ENCODE measurements at places on chromosomes 12 and 14.

GRCh38 chr12:15933751-15934150 lies 22.6 kb downstream of the DERA start:
- DNase-seq: no peak

DNA sequence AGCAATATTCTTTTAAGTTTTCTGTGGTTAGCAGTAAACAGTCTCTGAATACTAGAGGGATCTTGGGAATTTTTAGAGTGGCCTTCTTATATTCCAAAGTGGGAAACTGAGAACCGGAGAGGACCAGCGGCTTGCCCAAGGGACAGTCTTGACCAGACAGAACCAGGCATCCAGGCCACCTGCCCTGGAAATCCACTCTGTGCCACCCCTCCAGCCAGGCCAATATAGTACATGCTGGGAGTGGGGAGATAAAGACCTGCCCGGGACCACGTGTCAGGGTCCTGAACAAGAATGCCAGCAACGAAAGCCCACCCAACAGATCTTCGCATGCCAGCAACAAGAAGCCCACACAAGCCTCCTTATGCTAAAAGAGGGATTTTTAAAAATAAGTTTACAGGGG lies 49.4 kb upstream of the RIN3 start:
- DNase-seq: no peak

- no peak for DNase-seq
Observed at GRCh38 chr12:105481392-105482300, 151.2 kb downstream of the C12orf75 start.

GRCh38 chr12:105986779-105987684 lies 151.7 kb downstream of the NUAK1 start:
- peak; percentile 67 for DNase-seq

DNA sequence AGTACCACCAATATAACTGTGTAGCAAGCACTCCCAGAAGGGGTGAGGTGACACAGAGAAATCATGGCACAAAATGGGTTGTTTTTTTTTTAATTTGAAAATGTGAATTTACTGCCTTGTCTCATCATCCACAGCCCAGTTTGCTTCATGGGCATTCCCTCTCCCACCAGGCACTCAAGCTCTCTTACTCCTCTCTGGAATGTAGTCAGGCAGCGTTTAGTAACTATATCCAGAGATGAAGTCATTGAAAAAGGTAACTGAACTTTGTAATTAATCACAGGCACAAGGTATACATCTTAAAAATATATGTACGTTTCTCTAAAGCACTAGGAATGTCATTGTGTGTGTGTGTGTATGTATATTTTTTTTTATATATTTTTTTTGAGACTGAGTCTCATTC lies 91.4 kb downstream of the FAR2 start:
- no peak for DNase-seq

- DNase-seq: no peak
Observed at GRCh38 chr12:114767906-114768722, 84.1 kb upstream of the TBX3 start.

- DNase-seq: no peak
Observed at GRCh38 chr12:40342010-40342409, 117.2 kb downstream of the LRRK2 start.

- DNase-seq: peak; percentile 37
Observed at GRCh38 chr14:22471545-22472121, 117.4 kb downstream of the DAD1 start.

GRCh38 chr12:1566449-1567135 lies 27.8 kb downstream of the FBXL14 start:
- DNase-seq: no peak

GRCh38 chr14:99871771-99872170 lies 78.6 kb downstream of the EML1 start:
- no peak for DNase-seq

- peak; percentile 5 for DNase-seq
Observed at GRCh38 chr14:60482743-60483142, 3.1 kb downstream of the C14orf39 start.

DNA sequence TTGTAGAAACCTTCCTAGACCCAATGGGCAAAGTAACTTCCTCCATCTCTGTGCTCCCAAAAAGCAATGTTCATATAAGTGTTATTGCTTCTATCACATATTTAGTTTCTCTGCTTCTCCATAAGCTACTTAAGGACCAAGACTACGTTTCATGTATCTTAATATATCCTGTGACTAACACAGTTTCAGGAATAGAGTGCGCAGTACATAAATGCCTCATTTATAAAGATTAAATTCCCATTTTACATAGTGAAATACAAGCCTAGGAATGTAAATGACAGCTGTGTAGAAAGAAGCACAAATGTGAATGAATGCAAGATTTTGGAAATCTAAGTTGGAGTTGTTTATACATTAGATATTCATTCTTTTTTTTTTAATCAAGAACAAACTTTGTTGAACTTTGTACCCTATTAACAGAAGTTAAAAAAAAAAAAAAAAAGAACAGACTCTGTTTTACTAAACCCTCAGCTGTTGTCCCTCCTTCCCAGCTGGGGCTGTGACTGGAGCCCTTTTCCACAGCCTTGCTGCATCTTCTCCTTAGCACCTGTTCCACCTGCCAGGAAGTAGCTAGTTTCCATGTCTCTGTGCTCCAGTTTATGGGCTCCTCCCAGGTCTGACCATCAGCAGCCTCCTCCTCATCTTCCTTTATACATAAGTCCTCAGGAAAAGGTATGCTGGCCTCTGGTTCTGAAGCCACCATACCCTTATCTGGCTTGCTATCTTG lies 7.0 kb upstream of the METTL17 start:
- DNase-seq: no peak

DNA sequence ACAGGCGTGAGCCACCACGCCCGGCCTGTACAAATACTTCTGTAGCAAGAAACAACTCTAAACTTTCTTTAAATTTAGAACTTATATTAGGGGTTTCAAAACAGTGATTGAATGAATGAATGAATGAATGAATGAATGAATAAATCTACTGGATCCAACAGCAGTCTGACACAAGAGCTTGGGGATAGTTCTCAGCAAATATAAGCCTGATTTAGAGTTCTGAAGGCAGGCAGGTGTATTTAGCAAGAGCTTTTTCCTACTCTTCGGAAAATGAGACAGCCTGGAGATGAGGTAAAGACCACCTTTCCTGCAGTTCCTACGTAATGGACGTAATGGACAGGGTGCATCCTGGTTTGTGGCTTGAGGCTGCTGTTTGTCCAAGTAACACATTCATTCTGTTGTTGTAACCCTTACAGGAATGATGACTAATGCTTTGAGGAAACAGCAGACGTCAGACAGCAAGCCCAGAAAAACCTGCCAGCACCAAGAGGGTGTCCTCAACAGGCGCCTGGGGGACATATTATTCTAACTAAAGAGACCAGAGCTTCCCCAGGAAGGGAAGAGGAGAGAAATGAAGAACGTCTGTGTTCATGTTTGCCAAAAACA lies 277.4 kb upstream of the SOX5 start:
- DNase-seq: peak; percentile 95

- no peak for DNase-seq
Observed at GRCh38 chr14:86305058-86305457, 775.1 kb downstream of the FLRT2 start.

- no peak for DNase-seq
Observed at GRCh38 chr14:64954491-64955240, 12.1 kb upstream of the GPX2 start.

GRCh38 chr14:55730592-55731310 lies 150.7 kb downstream of the KTN1 start:
- DNase-seq: no peak

- DNase-seq: no peak
Observed at GRCh38 chr14:90740081-90740480, 76.1 kb downstream of the TTC7B start.

DNA sequence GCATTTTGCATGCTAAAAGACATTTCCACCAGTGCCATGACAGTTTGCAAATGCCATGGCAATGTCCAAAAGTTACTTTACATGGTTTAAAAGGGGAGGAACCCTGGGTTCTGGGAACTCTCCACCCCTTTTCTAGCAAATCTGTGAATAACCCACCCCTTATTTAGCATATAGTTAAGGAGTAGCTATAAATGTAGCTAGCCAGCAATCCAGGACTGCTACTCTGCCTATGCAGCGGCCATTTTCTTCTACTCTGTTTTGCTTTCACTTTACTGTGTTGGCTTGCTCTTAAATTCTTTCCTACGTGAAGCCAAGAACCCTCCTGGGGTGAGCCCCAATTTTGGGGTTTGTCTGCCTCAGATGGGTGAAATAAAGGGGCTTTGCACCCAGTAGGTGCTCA lies 141.0 kb downstream of the PTPN11 start:
- no peak for DNase-seq

GRCh38 chr12:21353487-21353886 lies 18.8 kb upstream of the SLCO1A2 start:
- no peak for DNase-seq

DNA sequence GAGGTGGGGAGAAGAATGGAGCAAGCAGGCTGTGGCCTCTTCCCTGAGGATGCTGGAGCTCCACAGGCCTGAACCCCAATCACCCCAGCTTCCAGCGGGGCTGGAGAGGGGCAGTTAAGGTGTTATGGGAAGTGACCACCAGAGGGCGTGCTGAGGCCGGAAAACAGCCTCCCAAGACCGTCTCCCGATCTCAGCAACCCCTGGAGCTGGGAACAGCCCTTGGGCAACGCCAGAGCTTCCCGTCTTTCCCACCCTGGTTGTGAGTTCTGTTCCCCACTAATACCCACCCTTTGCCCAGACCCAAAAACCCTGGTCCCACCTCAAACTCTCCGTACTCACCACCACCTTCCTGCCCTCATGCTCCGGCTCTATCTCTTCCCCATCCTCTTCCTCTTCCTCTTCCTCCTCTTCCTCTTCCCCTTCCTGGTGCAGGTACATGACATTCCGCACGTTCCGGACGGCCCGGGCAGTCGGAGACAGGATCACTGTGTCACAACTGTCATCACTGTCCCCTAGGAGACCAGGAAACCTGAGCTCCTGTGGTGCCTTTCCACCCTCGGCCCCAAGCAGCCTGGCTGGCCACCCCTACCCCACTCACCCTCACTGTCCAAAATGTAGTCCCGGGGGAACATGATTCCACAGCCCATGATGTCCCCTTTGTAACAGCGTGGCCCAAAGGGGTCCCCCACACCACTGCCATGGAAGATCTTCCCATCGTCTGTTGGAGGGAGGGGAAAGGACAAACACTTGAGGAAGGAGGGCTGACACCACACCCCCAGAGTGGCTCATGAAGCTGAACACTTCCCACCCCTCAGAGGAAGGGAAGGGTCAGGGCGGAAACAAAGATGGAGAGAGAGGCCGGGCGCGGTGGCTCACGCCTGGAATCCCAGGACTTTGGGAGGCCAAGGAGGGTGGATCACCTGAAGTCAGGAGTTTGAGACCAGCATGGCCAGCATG lies 12.9 kb downstream of the SPRYD3 start:
- peak; percentile 87 for DNase-seq

DNA sequence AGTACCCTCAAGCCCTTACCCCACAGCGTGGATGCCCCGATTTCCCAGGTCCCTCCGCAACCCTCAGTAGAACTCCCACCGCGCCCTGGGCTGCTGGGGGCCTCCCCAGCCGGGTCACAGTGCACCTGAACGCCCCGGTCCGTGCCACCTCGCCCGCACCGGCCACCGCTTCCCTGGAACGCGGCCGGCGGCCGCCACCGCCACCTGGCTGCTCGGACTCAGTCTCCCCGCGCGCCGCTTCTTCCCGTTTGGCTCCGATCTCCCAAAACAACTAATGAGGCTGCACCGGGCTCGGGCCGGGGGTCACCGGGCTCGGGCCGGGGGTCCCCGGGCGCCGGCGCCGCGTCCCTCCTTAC lies 1.0 kb downstream of the ITPK1 start:
- no peak for DNase-seq

GRCh38 chr12:19055589-19055988 lies 73.9 kb upstream of the PLEKHA5 start:
- DNase-seq: no peak

- peak; percentile 82 for DNase-seq
Observed at GRCh38 chr14:94129111-94129757, at the start of gene IFI27L2. IFI27L2 (minus strand) TSS chr14:94129604; CDS start chr14:94129564, 40 bp downstream.

DNA sequence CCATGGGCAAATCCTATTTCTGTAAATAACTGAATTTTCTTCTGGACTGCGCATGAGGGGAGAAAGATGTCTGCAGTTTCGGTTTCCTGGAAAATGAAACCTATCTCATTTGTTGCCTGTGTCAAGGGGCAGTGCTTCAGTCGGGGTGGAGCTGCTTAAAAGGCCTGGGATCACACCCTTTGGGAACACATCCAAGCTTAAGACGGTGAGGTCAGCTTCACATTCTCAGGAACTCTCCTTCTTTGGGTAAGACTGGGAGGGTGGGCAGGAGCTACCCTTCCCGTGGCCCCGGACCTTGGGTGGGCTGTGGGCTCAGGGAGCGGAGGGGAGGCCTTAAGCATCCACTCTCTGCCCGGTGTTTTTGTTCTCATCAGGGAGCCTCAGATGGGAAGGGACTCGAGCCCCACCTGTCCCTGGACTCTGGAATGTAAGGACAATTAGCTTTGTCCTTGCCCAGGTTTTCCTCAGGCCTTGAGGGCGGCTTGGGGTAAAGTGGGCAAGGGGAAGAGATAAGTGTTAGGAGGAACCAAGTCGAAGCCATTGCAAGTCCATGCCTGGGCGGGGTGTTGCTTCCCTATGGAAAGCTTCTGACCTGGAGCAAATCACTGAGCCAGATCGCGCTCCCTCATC lies at the start of gene IFI27:
TSS of gene IFI27 (plus strand) at position 185 of the 630 bp plus-strand sequence.
- peak; percentile 94 for DNase-seq

- no peak for DNase-seq
Observed at GRCh38 chr14:103190741-103191140, 67.5 kb downstream of the TNFAIP2 start.

- DNase-seq: peak; percentile 95
Observed at GRCh38 chr14:55123101-55123500, 6.0 kb upstream of the LGALS3 start.

DNA sequence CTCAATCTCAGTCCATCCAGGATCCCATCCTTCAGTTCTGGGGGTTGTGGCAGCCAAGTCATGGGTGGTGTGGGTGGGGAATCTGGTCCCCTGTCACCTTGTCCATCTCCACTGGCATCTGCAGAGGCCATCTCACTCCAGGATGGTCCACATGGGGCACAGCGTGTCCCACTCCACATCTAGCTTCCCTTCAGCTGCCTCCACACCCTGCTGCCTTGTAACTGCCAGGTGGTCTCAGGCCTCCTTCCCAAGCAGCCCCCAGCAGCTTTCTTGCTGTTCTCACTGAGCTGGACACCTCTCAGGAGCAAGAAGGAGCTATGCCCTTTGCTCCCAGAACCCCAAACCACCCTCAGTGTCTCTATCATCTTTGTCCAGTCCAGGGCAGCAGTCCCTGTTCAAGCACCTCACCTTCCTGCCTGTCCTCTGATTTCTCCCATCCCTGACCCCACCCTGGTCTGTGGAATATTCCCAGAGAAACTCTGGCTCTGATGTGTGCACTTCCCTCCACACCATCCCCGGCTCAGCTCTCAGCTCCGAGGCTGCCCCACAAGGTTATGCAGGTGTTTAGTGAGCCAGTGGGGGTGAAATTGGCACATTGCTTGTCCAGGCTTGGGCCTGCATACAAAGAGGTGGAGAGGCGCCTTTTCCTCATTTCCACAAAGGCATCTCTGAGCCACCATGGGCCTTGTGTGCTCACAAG lies 13.7 kb upstream of the DYNC1H1 start:
- no peak for DNase-seq

DNA sequence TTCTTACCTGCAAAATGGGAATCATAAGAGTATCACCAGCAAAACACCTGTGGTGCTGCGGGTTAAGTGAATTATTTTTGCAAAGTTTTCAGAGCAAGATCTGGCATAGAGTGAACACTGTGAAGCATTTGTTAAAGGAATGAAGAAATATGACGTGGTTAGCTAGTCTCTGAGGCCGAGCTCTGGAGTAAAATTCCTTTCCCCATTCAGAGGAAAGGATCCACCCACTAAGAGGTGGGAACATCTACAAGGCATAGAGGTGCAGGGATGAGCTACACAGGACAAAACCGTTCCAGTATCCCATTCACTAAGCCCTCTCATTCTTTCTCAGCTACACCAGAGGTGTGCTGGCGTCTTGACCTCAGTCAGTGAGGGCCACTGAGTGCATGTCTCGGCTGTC lies 48.5 kb downstream of the JAG2 start:
- no peak for DNase-seq

Measured in fibroblast of mammary gland (primary cell).